Nephron progenitor cell (in vitro differentiated cells): ENCODE measurements at places on chromosomes 1 and 21.

DNA sequence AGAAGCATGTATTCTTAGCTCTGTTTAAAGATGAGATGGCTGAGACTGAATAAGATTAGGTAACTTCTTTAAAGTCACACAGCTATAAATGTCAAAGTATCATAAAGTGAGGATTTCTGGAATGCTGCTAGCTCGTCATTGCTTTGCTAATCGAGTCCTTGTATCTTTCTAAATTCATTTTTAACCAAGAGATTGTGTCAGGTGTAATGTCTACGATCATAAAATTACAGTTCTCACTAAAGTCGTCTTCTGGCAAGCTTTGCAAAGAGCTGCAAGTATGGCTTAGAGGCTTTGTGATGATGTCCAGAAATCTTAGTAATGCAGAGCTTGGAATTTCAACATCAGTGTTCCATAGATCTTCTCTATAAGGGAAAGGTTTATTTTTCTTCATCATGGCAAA is 569.8 kb downstream of the LMO4 start:
- DNase-seq, result no peak

GRCh38 chr1:227447531-227447990 is 115.8 kb upstream of the ZNF678 start:
- DNase-seq, result peak; percentile 28

- no peak for DNase-seq
These were observed 230.4 kb downstream of the OMA1 start for GRCh38 chr1:58316141-58316540.

GRCh38 chr1:27332536-27333281 is 9.1 kb upstream of the SYTL1 start:
- peak; percentile 79 for DNase-seq

GRCh38 chr1:16326833-16327404 is 25.4 kb downstream of the FBXO42 start:
- no peak for DNase-seq

GRCh38 chr1:21261551-21262292 is 28.5 kb downstream of the ECE1 start:
- no peak for DNase-seq

- no peak for DNase-seq
These were observed 8.9 kb downstream of the PGBD2 start for GRCh38 chr1:248914796-248915381.

DNA sequence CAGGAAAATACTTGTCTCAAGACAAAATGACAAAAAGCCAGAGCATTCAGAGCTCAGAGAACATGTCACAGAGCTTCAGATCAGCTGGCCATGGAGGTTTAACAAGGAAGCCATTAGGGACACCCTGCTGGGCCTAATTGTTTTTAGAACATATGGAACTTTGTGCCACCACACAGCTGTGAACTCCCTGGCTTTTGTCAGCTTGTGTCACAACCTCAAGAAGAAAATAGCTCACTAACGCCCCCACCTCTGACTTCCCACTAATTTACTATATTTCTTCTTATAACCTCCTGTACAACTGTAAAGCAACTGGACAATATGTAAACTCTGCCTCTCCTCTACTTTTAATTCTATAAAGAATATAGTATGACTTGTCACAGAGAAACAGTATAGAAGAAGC is 21.0 kb upstream of the TDRD10 start:
- DNase-seq, result no peak

DNA sequence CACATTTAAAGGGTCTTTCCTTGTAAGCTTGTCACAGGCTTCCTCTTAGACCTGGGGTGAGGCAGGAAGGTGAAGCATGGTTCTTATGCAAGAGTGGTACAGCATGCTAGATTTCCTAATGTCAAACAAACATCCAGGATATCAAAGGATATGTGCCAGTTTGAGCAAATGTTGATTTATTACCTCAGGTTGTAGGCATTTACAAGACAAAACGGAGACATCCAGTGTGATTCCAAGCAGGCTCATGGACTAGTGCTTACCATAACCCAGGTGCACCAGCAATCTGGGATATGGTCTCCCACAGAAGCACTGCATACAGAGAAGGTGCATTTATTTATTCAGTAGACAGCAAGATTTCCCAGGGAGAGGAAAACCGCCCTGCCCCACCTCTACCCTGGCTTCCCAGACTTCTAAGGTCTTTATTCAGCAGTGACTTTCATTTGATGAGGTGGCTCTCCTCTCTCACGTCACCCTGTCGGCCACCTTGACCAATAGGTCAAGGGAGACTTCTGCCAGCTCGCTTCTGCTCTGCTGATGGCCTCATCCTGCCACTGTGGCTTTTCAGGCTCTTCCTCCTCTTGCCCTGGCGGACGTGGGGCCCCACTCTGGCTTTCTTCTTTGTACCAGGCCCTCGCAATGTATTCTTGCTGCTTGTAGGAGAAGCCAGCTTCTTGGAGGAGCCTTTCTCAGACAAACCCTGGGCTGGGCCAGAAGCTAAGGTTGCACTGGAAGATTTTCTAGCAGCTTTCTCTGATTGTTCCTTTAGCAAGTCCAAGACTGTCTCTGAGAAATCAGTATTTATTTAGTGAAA is 25.6 kb downstream of the HHIPL2 start:
- no peak for DNase-seq

DNA sequence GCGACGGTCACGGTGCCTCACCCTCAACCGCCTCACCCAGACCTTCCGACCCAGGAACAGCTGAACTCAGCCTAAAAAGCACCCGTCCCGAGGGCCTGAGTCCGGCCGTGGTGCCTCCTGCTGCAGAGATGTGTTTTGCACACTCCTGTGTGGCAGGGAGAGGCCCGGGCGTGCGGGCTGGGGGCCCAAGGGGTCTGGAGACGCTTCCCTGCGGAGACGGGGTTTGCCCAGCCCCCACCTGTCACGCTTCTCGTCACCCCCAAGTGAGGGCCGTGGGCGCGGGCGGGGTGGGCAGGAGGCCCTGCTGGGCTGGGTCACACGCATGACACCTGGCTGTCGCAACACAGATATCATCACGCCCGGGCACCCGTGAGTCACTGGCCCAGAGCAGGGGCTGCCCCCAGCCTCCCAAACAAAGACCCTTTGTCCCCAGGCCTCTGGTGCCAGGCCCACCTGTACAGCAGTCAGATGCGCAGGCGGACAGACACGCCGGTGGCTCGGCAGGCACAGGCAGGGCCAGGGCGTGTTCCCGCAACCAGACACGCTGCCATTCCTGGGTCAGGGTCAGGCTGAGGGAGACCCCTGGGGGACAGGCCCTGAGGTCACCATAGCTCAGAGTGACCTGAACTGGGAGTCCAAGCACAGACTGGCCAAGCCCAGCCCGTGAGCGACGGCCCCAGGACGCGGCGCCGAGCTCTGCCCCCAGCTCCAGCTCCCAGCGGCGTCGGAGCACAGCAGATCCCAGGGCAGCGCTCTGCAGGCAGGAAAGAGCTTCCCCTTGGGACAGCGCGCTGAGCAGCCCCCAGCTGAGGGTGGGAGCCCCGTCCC is 6.1 kb downstream of the B3GALT6 start:
- DNase-seq, result no peak

DNA sequence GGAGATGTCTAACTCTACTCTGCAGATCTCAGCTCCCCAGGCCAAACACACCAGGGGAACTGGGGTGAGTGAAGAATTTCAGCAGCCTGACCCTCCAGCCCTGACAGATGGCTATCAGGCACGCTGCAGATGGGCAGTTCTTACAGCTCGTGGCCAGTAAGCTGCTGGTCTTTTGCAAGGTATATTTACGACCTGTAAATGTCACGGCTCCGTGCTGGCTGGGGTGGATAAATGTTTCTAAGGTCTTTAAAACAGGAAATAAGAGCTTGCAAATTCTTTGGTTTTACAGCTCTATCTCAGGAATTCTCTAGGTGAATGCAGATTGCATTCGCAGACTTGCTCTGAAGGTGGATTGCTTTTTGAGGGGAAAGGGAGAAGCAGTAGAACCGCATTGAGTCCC is 10.1 kb downstream of the DOP1B start:
- DNase-seq, result peak; percentile 26

- peak; percentile 81 for DNase-seq
These were observed 26.7 kb upstream of the RBM15 start for GRCh38 chr1:110312188-110313121.

GRCh38 chr1:172446547-172446946 is 2.7 kb upstream of the PIGC start:
- no peak for DNase-seq

GRCh38 chr1:185450917-185451316 is 133.9 kb upstream of the IVNS1ABP start:
- DNase-seq, result no peak

- DNase-seq, result no peak
These were observed 19.6 kb upstream of the COQ8A start for GRCh38 chr1:226920446-226920894.

GRCh38 chr1:95340061-95340460 is 106.1 kb downstream of the RWDD3 start:
- no peak for DNase-seq

DNA sequence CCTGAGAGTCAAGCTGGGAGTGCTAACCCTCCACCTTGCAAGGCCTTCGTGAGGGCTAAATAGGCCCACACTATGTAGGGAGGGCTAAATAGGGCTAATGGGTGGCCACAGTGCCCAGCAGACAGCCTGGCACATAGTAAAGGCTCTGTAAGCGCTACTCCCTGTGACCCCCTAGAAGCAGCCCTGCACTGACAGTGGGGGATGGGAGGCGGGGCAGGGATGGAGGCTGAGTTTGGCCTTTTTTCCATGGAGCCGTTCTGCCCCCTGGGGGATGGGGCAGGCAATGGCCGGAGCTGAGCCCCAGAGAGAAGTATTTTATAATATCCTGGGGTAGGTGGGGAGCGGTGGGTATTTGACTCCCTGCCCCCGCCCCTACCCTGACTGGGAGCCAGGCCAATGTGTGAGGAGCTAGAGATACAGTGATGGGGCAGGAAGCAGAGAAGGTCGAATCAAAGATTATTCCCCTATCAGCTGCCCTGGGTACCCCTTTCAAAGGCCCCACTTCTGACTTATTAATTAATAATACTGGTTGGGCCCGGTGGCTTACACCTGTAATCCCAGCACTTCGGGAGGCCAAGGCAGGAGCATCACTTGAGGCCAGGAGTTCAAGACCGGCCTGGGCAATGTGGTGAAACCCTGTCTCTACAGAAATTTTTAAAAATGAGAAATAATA is 42.3 kb downstream of the LACTBL1 start:
- peak; percentile 85 for DNase-seq

DNA sequence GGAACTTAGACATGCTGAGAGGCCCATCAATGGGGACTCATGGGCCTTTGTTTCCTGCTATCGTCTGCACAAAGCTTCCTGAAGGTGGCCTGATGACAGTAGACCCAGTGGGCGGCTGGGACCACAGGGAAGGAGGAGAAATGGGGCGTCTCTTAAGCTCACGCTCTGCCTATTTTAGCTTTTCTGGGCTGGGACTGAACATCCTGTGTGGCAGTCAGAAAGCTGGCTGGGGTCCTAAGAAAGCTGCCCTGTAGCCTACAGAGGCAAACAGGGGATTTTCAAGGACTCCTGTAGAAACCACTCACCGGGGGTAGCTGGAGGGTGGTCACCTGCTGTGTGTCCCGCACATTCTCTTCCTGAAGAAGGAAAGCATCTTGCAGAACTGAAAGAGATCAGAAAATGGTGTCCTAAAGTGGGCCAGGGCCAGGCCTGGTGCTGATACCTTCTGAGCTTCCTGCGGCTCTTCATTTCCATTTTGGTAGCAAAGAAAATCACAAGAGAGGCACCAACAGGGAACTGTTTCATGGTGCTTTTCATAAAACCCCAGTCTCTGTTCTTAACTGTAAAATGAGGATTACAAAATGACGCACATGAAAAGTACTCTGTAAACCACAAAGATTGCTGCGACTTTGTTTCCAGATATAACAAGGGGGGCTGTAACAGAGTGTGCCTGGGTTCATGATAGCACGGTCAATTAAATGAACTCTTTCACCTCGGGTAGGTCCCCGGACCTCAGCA is 8.6 kb downstream of the ZNF496 start:
- DNase-seq, result no peak

DNA sequence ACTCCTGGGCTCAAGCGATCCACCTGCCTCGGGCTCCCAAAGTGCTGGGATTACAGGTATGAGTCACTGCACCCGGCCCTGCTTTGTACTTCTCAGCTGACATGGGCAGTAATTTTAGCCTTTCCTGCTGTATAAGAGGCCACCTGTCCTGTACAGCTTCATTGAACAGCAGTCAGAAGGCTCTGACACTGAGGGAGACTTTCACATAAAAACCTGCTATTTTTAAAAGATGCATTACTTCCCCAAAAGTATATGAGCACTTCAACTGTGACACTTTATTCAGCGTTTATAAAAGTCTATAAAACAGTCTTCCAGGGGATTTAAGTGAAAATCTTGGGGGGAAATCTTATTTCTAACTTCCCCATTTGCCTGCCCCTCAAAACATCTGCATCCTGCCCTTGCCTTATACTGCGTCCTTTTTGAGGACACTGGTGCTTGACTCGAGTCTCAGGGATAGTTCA is 17.6 kb downstream of the RNU5D-1 start:
- no peak for DNase-seq

- DNase-seq, result no peak
These were observed 32.7 kb upstream of the C1orf198 start for GRCh38 chr1:230900984-230901383.

DNA sequence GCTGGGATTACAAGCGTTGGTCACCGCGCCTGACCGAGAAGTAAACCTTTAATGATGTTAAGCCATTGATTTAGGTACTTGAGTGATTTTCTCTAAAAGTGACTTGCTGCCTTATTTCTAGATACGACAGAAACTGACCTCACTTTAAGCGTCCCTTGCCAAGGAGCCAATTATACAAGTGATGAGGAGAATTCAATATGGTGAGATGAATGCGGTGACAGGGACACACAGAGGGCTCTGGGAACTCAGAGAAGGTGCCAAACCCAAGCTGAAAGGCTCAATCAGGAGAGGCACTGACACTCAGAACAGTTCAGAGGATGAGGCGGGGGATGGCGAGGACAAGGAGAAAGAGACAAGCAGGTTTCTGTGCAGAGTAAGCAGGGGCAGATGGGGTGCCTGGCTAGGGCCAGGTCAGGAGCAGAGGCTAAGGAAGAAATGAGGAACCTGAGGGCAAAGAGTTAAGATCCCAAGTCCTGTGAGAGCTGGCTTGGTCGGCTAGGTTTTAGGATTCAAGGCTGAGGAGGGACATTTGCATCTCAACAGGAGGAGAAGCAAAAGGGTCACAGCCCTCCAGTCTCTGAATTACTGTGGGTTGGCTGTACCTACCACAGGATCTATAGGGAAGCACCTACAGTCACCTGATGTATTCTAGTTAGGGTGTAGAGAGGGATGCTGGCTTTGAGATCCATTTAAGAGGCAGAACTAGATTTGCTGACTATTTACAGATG is 83.2 kb upstream of the USP24 start:
- no peak for DNase-seq
